ENCODE measurements at places on chromosomes 1 and 21.

DNA sequence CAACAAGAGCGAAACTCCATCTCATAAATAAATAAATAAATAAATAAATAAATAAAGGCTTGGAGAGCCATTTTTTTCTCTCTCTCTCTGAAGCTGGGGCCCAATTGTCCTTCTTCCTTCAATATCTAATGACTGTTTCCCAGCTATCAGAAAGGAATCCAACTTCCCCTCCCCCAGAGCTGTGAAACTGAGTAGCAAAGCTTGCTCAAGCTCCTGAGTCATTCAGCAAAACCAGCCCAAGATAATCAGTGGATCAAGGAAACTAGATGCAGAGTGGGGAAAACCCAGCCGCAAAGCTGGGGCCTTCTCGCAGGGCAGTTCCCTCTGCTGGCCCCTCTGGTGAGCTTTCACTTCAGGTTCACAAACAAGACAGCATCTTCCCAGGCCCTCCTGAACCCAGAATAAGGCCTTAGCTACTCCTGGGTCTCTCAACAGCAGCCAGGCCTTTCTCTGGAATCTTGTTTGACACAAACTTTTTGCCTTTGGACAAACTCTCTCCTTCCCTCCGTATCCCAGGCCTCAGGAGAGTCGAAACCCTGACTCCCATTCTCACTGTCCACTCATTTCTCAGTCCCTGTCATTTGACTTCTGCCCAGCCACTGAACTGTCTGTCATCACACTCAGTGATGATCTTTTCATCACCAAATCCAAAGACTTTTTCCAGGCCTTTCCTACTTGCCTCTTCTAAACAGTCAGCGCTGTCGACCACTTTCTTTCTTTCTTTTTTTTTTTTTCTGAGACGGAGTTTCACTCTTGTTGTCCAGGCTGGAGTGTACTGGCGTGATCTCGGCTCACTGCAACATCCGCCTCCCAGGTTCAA is 18.0 kb upstream of the PTP4A2 start:
- peak; percentile 90 for DNase-seq

- DNase-seq: no peak
Observed at GRCh38 chr1:165116732-165117131, 239.8 kb downstream of the LMX1A start.

GRCh38 chr1:199954699-199955098 is 72.8 kb upstream of the NR5A2 start:
- no peak for DNase-seq

DNA sequence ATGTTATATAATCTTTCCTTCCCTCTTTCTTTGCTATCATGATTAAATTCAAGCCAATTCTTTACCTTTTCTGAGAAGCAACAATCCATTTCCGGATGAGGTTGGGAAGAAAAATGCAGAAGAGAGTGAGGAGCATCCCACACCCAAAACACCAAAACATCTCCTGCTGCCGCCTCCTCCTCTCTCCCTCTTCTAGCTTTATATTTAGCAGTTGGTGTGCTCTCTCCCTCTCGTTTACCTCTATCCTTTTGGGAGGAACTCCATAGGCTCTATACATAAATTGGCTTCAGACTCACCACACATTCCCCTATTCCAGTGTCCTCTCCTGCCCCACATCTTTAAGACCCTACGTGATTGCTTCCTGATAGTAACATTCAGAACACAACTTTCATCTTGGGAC is 332.2 kb upstream of the PLXNA2 start:
- DNase-seq: no peak

GRCh38 chr1:246506367-246506673 is 759 bp downstream of the SMYD3 start:
- no peak for DNase-seq

DNA sequence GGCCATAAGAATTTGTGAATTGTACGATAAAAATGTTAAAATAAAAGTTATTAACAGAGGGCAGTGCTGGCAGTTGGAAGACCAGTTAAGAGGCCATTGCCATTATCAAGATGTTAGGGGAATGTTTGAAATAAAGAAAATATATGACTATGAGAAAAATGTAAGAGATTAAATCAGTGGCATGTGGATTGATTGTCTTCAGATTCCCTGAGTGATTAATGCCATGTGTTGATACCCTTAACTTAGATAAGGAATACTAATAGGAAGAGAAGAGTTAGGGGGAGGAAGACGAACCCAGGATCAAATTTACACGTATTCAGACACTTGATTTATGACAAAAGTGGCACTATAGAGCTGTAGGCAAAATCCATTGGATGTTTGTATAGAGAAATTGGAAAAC is 155.8 kb downstream of the PIK3R3 start:
- no peak for DNase-seq

GRCh38 chr1:113983826-113984225 is 4.6 kb downstream of the OLFML3 start:
- no peak for DNase-seq

GRCh38 chr1:172345077-172345476 is 75.4 kb upstream of the C1orf105 start:
- no peak for DNase-seq

DNA sequence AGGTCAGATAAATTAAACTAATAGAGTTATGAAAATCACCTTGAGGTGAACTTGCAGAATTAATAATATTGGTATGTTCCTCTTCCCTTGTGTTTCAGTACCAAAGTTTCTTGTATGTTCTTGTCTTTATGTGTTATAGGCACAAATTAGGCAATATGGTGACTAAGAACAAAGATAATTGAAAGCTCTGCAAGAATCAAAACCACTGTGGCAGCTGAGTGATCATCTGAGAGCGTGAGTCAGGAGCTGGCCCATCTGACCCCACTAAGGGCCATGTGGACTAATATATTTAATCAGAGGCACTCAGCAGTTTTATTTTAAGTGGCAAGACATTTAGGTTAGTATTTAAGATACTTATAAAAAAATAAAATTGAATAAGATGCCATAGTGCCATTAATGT is 12.8 kb upstream of the CASQ2 start:
- DNase-seq: no peak

GRCh38 chr1:162966613-162967012 is 102.5 kb upstream of the RGS4 start:
- DNase-seq: no peak

GRCh38 chr1:206872139-206872538 is 6.7 kb downstream of the IL20 start:
- DNase-seq: no peak

DNA sequence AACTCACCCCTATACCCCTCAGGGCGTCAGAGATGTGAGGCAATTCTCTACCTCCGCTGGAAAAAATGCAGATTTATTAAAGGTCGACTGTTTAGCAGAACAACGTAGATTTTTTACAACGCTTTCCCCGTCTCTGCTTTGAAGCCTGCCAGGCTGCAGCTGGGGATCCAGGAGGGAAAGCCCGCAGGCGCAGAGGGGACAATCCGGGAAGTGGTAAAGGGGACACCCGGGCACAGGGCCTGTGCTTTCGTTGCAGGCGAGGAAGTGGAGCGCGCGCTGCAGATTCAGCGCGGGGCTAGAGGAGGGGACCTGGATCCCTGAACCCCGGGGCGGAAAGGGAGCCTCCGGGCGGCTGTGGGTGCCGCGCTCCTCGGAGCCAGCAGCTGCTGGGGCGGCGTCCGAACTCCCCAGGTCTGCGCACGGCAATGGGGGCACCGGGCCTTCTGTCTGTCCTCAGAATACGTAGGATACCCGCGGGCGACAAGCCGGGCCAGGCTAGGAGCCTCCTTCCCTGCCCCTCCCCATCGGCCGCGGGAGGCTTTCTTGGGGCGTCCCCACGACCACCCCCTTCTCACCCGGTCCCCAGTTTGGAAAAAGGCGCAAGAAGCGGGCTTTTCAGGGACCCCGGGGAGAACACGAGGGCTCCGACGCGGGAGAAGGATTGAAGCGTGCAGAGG is 5.5 kb downstream of the SIM2 start:
- no peak for DNase-seq

- DNase-seq: no peak
Observed at GRCh38 chr1:29124366-29125236, 898 bp upstream of the TMEM200B start.

DNA sequence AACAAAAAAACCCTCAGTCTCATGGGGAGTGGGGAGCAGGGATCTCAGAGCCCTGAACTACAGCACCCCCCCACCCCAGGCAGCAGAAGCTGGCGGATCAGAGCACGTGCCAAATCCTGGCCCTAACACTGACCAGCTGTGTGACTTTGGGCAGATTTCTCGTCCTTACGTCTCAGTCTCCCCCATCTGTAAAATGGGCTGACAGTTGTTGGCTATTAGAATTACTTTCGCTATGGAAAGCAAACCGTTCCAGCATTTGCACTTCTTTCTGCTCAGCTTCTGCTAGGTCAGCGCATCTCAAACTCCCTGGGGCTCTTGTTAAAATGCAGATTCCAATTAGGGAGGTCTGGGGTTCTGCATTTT is 15.5 kb downstream of the TNFRSF8 start:
- no peak for DNase-seq

- no peak for DNase-seq
Observed at GRCh38 chr1:209382231-209383100, 201.0 kb upstream of the CAMK1G start.

- DNase-seq: no peak
Observed at GRCh38 chr1:52970149-52970548, 43.1 kb downstream of the SCP2 start.

DNA sequence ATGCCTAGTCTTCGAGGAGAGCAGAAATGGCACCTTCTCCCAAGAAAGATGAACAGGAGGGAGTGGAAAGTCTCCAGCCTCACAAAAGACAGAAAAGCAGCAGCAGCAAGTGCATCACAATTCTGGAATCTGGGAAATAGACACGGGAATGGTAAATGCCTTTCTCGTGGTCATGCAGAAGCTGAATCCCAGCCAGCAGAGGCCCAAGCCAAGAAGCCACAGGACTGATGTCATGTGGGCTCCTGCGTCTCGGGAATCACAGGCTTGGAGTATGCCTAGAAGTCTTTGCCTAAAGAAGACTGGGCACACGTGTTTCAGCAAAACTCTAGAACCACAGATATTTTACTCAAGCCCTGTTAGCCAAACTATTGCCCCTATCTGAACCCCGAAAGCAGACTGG is 260.3 kb upstream of the PLD5 start:
- DNase-seq: no peak

DNA sequence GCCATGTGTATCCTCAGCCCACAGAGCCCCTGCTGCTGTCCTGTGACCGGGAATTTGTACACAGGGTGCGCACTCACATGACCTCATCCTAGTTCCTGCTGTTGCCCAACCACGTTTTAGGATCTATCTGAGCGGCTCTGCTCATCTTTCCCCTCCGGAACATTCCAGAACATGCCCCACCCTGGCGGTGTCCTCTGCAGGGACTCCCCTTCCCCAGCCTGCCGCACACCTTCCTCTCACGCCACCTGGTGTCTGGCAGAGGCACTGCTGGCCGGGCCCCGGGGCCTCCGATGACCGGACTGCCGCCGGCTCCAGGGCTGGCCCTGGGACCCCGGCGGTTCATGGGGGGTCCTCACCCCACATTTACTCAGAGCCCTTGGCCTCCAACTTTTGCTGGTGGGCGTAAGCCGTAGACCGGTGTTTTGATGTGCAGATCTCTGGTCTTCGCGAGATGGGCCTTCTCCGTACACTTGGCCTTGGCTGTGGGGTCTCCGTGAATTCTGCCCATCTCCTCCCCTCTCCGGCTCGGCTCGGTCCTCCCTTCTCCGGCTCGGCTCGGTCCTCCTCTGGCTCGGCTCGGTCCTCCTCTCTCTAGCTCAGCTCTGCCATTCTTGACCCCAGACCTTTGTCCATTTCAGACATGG is 29.5 kb downstream of the ARHGEF16 start:
- no peak for DNase-seq

GRCh38 chr1:162200096-162200847 is 130.8 kb downstream of the NOS1AP start:
- DNase-seq: no peak

DNA sequence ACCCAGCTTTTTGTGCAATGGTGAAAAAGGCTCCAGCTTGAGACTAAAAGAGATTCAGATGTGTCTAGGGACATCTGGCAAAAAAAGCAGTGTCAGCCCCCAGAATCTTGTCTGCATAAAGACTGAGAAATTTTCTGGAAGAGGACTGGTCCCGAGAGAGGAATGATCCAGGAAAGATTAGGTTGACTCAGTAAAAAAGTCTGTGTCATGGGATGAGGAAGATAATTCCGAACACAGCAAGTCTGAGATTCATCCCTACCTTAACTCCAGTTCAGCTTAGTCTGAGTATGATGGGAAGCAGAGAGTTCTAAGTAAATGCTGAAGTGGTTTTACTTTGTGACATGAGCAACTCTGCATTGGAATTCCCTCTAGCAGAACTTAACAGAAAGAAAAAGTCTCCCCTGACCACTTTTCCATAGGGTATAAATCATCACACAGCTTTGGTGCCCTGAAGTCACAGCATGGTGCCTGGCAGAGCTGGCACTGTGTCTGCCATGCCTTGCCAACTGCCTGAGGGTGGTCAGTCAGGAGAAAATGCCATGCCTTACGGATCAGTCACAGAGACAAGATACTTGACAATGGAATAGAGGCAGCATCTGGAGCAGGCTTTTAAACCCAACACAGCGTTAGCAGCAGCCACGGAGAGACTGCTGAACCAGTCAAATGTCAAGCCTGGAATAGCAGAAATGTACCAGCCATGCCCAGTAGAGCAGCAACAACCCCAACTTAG is 153.4 kb downstream of the ZC3H11B start:
- DNase-seq: no peak

DNA sequence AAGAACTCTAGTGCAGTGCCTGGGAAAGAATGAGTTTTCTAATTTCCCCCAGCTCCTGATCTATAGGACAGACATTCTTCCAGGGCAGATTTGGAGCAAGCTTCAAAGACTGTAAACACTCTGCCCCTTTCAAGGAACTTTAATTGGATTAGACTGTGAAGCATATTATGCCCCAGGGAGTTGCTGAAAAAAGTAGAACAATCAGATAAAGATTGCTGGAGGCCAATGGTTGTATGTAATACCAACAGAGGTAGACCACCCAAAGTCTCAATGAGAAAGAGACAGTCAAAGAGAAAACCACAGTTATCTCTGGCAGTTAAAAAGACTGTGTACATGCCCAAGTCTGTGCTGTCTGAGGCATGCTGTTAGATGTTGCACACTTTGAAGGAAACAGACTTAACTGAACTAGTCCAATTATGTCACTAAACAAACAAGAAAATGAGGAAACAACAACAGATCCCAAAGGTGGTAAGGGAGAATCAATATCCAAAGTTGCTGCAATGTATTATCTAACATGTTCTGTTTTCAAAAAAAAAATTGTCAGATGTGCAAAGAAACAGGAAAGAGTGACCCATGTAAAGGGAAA is 24.4 kb downstream of the C4BPA start:
- DNase-seq: no peak
